Kidney capillary endothelial cell (primary cell): ENCODE measurements at places on chromosomes 6 and 20.

DNA sequence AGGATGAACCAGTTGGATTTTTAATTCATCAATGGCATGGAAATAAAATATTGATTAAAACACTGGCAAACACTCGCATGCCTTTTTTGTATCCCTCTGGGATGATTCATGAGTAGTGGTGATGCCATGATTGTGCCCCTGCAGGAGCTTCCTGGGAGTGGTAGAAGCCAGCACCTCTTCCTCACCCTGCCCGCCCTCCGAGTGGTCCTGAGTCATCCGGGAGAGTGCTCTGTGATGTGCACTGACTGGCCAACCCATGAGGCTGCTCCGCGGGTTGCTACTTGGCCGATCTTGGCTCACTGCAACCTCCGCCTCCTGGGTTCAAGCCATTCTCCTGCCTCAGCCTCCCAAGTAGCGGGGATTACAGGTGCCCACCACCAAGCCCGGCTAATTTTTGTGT lies 27.4 kb downstream of the GJA10 start:
- no peak for DNase-seq

DNA sequence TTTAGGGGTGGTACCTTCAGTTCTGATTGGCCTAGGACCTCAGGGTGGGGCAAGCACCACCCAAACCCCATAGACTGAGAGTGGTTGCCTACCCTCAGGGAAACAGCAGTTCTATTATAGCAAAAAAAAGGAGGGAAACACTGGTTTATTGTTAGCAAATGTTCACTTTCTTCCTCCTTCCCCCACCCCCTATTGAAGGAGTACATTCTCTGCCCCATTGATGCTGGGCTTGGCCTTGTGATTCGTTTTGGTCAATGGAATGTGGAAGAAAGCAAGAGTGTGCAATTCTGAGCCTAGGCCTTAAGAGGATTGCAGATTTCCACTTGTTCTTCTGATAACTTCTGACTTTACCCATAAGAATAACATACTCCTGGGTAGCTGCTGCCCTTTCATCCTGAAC lies 255.8 kb downstream of the NFATC2 start:
- no peak for DNase-seq

- DNase-seq: no peak
Observed at GRCh38 chr6:108730635-108731515, 117.3 kb upstream of the ARMC2 start.

DNA sequence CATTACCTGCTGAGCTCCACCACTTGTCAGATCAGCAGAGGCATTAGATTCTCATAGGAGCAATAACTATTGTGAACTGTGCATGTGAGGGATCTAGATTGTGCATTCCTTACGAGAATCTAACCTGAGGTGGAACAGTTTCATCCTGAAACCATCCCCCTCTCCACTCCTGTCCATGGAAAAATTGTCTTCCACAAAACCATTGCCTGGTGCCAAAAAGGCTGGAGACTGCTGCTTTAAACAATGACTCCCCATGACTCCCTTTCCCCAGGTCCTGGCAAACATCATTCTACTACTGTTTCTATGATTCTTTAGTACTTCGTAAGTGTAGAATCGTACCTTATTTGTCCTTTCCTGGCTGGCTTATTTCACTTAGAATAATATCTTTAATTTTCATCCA lies 9.7 kb upstream of the DYNLRB1 start:
- DNase-seq: no peak

- DNase-seq: no peak
Observed at GRCh38 chr6:73460056-73460455, 1.5 kb upstream of the MTO1 start.

- no peak for DNase-seq
Observed at GRCh38 chr6:116115781-116116180, 10.2 kb downstream of the COL10A1 start.

DNA sequence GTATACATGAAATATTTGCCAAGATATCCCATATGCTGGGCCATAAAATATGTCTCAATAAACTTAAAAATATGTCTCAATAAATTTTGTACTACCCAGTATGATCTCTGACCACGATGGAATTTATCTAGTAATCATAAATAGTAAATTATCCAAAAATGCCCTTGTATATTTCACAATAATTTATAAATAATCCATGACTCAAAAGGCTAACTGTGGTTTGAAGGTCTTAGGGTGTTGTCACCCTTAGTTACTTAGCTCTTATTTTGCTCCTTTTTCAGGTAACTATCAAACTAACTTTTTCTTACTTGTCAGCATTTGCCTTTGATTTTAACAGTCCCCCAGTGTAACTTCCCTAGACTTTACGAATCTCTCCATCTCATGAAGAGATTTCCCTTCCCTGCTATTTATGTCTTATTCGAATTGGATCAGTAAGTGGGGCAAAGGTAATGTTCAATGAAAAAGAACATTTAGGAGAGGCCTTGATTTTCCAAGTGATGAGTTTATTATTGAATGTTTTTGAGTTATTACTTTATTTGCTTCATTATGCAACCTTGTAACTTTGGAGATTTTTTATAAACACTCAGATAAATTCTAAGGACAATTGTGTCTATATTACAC lies 109.0 kb upstream of the THBS2 start:
- DNase-seq: no peak

DNA sequence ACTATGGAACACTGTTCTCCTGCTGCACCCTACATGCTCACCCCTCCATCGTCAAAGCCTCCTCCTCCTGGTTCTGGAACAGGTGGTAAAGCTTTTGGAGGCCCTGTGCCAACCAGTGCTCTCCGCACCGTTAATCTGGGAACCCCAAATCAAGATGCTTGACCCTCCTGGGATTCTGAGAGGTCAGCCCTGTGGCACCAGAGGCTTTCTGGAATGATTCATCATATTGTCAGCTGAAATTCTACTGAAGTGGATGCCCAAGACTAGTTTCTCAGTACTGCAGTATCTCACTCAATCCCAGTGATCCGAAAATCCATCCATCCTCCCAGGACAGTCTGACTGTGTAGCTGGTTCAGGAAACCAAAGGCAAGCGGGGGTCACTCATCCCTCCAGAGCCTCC lies 92.7 kb downstream of the TRERF1 start:
- no peak for DNase-seq

GRCh38 chr6:44044154-44044539 lies 83.1 kb downstream of the MRPL14 start:
- no peak for DNase-seq

- no peak for DNase-seq
Observed at GRCh38 chr20:58995461-58996225, 11.4 kb downstream of the CTSZ start.

GRCh38 chr6:48036316-48036715 lies 74.7 kb downstream of the PTCHD4 start:
- DNase-seq: no peak

GRCh38 chr6:96889146-96889545 lies 8.5 kb downstream of the NDUFAF4 start:
- no peak for DNase-seq

GRCh38 chr20:5056801-5057599 lies 55.7 kb upstream of the SLC23A2 start:
- peak; percentile 37 for DNase-seq

- no peak for DNase-seq
Observed at GRCh38 chr20:16445482-16445881, 127.8 kb downstream of the KIF16B start.

DNA sequence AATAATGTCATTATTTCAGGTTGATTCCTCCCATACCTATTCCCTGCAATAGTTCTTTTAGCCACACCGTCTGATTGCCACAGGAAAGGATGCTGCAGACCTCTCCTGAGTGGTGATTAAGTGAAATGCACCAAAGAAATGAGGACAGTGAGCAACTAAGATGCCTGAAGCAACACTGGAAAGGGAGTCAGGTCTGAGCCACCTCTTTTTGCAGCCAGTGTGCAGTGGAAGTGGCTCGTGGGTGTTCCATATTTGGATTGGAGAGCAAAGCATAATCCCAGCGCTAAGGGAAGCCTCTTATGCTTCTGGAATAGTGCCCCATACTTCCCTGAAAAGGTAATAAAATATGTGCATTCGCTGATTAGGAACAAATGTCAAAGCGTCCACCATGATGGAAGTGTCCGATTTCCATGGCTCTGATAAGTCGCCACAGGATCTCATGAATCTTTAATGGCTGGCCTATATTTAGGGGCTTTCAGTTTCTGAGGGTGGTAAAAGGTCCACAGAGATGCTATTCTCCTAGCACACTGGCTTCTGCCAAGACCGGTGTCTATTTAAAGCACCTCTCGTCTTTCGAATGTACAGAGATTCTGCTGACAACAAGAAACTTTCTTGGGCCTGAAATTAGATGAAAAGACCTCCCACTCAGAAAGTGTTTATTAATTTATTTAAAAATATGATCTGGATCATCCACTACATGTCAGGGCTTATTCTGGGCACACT lies 253.9 kb downstream of the SLC24A3 start:
- no peak for DNase-seq

DNA sequence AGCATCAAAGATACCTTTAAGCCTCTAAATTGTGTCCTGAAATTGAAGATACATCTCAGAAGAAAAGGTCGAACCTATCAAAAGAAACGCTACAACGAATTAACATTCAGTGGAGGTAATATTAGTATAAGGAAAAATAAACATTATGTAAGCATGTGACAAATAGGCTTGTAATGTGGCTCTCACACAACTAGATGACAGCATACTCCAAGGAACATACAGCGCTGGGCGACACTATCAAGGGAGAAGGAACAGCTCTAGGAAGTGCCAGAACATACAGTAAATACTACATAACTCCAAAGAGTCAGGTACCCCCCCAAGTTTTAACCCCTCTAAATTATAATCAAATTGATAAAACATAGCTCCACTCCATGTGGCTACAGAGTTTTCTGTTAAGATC lies 103.5 kb downstream of the LAMP5 start:
- no peak for DNase-seq

- no peak for DNase-seq
Observed at GRCh38 chr6:32475392-32476206, 35.9 kb downstream of the HLA-DRA start.

DNA sequence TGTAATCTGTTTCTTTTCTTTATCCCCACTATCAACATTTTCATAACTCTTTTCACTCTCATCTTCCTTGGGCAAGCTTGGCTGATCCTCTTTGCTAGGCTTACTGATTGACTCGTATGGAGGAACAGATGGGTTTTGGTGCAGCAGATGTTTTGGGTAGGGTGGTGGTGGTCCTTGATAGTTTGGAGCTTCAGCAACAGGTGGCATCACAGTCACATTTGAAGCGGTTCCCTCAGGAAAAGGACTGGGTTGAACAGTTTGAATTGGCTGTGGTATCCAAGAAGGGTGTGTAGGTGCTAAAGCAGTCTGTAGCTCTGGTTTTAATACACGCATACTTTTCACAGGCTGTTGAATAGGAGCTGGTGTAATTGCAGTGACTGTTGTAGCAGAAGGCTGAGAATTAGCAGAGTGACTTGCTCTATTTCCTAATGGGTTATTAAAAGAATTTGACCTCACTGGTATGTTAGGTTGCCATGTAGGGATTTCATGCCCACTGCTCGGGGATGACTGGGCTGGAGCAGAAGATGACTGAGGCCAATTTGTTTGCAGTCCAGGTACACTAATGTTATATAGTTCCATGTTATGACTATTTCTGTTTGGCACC lies 34.5 kb downstream of the LATS1 start:
- no peak for DNase-seq

DNA sequence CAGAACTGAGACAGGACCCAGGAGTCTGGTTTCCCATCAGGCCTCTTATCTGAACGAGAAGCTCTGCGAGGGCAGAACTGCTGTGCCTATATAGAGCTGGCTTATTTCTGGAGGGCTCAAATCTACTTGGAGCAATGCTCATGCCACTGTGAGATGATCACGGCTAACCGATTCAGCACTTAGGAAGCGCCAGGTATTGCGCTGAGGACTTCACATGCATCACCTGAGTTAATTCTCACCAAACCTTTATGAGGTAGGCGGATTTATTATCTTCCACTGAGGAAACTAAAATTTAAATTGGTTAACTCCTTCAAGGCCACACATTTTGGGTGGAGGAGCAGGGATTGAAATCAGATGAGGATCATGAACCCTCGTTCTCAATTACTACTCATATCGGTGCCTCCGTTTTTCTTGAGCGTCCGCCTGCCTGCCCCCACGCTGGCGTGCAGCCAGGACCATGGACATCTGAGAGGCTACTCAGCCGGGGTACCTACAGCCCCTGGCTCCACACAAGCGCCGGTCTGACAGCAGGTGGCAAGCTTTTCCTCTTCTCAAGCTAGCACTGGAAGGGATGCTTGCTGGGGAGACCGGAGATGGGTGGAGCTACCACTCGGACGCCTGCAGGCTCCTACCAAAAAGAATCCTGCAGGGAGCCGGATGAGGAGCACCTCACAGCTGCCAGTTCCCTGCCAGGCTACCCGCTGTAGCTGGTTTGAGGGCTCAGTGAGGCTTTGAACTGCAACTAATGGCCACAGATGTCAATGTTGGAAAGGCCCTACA lies 1.0 kb upstream of the PCIF1 start:
- DNase-seq: peak; percentile 69

DNA sequence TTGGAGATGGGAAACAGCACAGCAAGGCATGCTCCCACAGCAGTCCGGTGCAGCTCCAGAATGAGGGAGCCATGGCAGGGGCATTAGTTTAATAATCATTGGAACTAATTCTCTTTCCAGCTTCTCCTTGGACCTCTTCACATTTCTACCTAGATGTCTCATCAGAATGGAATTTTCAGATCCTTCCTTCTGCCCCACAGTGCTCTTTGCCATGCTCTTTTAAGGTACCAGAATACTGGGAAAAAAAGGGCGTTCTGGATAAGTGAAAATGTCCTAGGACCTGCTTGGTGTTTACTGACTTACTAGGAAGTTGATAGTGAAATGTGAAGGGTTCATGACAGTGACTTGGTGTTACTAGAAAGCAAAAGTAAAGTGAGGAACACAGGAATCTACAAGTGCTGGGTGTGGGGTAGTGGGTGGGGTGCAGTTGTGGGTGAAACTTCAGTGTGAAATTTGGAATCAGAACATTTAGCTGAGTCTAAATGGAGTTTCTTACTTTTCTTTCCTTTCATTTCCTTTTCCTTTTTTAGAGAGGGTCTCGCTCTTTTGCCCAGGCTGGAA lies 207.1 kb downstream of the ARID1B start:
- no peak for DNase-seq

DNA sequence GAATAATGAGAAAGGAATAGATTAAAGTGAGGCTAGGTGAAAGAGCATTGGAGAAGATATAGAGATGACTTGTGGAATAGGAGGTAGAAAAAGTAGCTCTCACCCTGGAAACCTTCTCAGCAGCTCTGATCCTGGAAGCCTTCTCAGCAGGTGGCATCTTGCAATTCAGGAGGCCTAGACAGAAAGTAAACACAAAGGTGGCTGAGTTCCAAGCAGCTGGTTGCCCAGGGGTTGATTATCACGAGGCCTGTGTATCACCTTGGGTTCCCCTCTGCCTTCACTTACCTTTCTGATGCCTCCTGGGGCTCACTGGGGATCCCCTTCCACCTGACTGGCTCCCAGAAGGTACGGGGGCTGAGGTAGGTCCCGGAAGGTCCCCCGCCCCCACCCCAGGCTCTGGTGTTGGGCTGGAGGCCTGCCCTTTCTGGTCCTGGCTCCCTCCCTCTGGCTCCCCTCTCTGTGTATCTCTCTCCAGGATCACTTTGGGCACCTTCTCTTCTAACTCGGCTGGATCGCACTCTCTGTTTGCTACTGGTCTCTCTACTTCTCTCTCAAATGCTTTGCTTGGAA lies 9.7 kb downstream of the MDC1 start:
- no peak for DNase-seq

- no peak for DNase-seq
Observed at GRCh38 chr20:50554694-50555579, 44.8 kb downstream of the PTPN1 start.

- DNase-seq: no peak
Observed at GRCh38 chr6:79193971-79194370, 40.5 kb downstream of the HMGN3 start.

- no peak for DNase-seq
Observed at GRCh38 chr6:144730088-144730645, 445.0 kb downstream of the UTRN start.
